SJSA1 (cell line): ENCODE measurements at places on chromosomes 6 and 20. TPM values are rescaled to one million over a fixed set of nuclear protein-coding genes. Genes with fewer than 3 reads are reported as not detected.
A peak's percentile ranks its signal among the peaks of the same experiment; 100 is the strongest.

GRCh38 chr20:39778431-39778830, 816.3 kb downstream of the DHX35 start:
- H3K27ac ChIP-seq, result no peak overlapping the region
- DNase-seq, result no peak
- no peaks in the 10 kb centered on the region for H3K4me1 ChIP-seq
- no peaks in the 10 kb centered on the region for H3K27me3 ChIP-seq

- H3K4me3 ChIP-seq, result no peak overlapping the region
- H3K4me1 ChIP-seq, result no peaks in the 10 kb centered on the region
- DNase-seq, result no peak
- H3K27ac ChIP-seq, result no peak overlapping the region
- H3K36me3 ChIP-seq, result no peaks in the 10 kb centered on the region
Measured at GRCh38 chr6:117951783-117952182, 44.7 kb downstream of the SLC35F1 start.

GRCh38 chr6:53295176-53295575, 53.6 kb downstream of the ELOVL5 start:
- no peaks in the 10 kb centered on the region for H3K27me3 ChIP-seq
- H3K27ac ChIP-seq, result no peak overlapping the region
- no peaks in the 10 kb centered on the region for H3K4me1 ChIP-seq

DNA sequence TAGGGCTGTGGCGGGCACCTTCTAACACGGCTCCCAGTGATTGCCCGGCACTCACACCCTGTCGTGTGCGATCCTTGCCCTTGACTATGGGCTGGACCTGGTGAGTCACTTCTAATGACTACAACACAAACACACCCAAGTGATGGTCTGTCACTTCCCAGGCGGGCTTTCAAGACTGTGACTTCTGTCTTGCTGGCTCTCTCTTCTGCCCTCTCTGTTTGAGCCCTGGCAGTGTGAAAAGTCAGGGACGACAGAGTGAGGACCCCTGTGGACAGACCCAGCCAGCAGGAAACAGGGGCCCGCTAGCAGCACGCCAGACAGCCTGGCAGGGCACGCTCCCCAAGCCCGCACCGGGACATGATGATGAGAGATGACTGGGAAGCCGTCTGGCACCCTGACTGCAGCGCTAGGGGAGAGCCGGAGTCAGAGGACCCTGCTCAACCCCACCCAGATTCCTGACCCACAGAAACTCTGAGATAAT, 43.0 kb downstream of the KIF16B start:
- H3K27me3 ChIP-seq, result no peaks in the 10 kb centered on the region
- DNase-seq, result peak; percentile 19
- no peaks in the 10 kb centered on the region for H3K36me3 ChIP-seq
- peaks cover 11% of the 10 kb centered on the region for H3K4me1 ChIP-seq
- H3K4me3 ChIP-seq, result no peak overlapping the region
- H3K27ac ChIP-seq, result no peak overlapping the region

ANKRD66 gene
- total RNA-seq, result not detected in 2 replicates

ARMH2 gene
- not detected in 2 replicates for total RNA-seq

F13A1 gene
- total RNA-seq, result 0.45 TPM in 1 of 2 replicates, not detected in the other
